ENCODE measurements at places on chromosomes 16 and 17.

DNA sequence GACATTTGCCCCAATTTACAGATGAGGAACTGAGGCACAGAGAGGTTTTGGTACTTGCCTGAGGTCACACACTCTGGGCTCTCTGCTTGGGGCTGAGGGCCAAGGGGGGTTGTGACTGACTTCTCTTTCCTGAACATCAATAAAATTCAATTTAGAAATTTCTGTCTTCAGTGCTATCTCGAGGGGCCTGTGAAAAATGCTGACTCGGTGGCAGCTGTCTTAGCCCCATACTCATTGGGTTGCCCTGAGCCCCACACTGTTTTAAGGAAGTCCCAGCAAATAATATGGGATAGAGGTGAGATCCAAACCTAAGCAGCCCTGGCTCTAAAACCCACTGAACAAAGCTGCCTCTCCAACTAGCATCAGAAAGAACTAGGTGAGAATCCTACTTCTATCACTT is 7.0 kb upstream of the BRCA1 start:
- DNase-seq: no peak

DNA sequence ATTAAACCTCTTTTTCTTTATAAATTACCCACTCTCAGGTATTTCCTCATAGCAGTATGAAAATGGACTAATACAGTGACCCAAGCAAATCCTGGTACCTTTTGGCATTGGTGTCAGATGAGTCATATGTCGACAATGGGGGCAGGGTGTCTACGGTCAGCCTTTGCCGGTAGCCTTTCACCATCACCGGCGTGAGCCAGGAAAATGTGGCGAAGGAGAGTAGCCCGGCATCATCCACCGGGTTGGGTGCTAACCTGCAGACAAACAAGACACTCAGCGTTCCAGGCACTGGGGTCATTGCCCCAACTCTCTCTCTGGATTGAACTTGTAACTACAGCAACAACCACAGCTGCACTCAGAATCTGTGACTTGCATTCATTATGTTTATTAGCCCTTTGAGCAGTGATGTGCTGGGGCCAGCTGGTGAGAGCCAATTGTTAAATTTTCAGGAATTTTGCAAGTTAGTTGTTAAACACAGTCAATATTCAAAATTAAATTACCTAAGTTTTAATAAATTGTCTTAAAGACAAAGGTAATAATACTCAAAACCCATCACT is 11.9 kb downstream of the ABCC12 start:
- no peak for DNase-seq

GRCh38 chr16:51271156-51271701 is 120.2 kb upstream of the SALL1 start:
- no peak for DNase-seq

GRCh38 chr17:57356719-57357391 is 100.5 kb downstream of the MSI2 start:
- DNase-seq: no peak

DNA sequence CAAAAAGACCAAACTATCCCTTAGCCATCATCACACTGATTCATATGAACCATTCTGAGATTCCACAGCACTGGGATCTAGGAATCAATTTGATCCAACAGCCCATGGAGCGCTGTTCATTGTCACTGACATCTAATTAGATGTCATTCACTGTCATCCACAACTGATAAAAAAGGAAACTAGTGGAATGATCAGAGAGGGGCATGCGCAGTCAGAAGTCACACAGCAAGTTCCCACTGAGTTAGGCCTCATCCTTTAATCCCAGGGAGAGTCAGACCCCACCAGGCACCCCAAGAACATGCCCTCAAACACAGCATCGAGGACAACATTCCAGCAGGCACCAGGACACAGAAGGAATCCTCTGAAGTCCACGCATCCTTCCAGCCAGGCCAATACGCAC is 88.5 kb downstream of the ZNF423 start:
- DNase-seq: no peak

DNA sequence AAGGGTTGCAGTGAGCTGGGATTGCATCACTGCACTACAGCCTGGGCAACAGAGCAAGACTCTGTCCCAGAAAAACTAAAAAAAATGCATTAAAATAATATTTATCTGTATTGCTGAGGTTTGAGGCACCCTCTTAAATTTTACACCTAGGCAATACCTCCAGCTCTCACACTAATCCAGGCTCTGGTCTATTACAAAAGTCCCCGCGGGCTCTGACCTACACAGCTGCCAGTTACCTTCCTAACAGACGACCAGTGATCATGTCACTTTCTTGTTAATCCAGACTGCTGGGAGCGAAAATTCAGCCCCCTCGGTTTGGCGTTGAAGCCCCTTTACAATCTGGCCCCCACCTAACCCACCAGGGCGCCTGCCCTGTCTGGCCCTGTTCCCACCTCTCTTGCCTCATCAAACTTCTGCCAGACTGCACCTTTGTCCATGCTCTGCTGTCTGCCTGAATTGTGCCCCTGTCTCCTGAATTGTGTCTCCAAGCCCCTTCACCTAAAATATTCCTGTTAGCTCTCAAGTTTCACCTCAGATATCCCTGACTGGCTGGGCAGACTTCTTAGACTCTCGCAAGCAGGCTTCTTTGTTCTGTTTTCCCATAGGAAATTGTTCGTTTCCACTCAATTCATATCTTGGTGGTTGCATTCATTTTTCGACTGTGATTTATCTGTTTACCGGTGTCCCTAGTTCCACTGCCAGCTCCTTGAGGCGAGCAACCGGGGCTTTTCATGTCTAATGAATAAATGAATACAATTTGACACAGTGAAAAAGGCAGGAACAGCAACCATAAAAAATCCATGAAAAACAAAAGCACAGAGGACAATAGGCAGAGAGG is 65.9 kb downstream of the PITPNC1 start:
- no peak for DNase-seq

GRCh38 chr16:68264128-68265077 is at the start of gene SLC7A6:
Gene SLC7A6, plus strand, starts transcription at chr16:68264526. Its CDS starts 10,201 bp downstream, at chr16:68274727.
- no peak for DNase-seq

GRCh38 chr16:29316761-29317183 is 89.7 kb downstream of the NPIPB11 start:
- no peak for DNase-seq

DNA sequence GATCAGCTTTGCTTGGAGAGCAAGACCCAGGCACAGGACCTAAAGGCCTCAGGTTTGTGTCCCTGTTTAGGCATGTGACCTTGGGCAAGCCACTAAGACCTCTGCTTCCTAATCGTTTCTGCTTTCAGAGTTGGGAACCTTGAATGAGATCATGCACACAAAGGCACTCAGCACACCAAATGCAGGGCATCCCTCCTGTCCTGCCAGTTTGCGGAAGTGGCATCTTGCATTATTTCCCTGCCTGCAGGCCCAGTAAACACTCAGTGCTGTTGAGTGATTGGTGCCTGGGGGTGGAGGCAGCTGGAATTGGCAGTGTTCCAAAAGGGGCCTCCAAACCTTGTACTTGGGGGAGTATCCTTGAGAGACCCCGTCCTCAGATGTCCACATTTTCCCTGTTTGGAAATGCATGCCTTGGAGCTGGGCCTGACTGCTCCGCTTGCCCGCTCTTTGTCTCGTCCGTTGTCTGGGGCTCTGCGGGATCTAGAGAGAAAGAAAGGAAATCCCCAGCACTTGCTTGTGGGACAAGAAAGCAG is 28.7 kb downstream of the MRM1 start:
- DNase-seq: no peak

GRCh38 chr17:75679706-75680211 is 12.6 kb downstream of the SAP30BP start:
- DNase-seq: no peak

- no peak for DNase-seq
Measured at GRCh38 chr16:68200088-68200783, 35.7 kb downstream of the ESRP2 start.
